ENCODE measurements at places on chromosomes 16 and 17.

GRCh38 chr16:70324998-70325747 is 21.5 kb upstream of the DDX19A start:
- no peak for DNase-seq

- no peak for DNase-seq
These were observed 436.2 kb upstream of the ZFHX3 start for GRCh38 chr16:73483934-73484711.

DNA sequence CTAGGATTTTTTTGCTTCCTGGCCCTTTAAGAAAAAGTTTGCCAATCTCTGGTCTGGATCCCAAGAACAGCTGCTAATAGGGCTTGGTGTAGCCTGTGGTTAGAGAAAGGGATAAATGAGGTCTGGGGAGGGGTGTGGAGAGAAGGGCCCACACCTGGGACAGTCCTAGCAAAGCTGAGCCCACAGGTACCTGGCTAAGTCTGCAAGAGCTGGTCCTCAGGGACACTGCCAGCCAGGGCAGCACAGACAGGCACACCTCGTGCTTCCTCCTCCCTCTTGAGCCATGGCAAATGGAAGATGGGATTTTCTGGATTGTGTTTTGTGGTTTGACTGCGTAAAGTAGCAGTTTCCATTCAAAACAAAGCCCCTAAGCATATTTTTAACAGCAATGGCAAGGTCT is 217.5 kb downstream of the SOX9 start:
- DNase-seq: no peak

DNA sequence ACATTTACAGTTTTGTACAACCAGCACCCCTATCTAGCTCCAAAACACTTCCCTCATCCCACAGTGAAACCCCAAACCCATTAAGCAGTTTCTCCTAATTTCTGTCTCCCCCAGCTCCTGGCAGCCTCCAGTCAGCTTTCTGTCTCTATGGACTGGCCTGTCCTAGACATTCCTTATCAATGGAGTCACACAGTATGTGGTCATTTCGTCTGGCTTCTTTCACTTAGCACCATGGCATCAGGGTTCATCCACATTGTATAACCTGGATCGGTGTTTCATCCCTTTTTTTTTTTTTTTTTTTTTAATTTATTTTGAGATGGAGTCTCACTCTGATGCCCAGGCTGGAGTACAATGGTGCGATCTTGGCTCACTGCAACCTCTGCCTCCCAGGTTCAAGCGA is 68.5 kb downstream of the ZDHHC7 start:
- no peak for DNase-seq

- no peak for DNase-seq
These were observed 1.4 kb upstream of the HEXD start for GRCh38 chr17:82416771-82417170.

- no peak for DNase-seq
These were observed 206.4 kb upstream of the N4BP1 start for GRCh38 chr16:48816393-48816792.

DNA sequence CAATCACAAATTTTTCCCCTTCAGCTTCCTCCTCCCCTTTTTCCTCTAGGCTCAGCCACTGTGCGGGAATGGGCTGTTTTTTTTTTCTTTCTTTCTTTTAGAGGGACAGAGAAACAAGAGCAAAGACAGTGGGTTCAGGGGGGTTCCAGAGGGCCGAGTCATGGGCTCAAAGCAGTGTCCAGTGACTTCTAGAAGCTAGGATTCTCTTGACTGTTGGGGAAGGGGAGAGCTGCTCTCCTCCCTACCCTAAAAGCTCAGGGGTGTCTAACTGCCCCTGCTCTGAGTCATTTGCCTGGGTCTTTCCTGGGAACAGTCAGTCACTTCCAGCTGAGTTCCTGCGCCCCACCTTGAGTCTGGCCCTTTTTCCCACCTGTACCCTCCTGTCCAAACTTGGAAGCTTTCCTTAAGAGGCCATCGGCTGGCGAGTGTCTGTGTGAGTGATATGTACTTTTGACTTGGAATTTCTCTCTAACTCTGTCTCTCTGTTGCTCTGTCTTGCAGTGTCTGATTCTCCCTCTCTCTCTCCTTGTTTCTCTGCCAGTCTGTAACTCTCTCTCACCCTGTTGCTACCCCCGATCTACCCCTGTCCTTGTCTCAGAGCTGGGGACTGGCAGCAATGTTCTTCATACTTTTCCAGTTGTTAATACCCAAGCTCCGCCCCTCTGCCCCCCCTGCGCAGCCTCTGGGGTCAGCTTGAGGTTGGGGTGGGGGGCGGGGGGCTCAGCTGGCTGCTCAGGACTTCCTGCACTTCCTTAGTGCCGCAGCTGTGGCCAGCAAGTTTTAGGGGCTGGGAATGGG is 2.4 kb downstream of the THRA start:
- DNase-seq: no peak

GRCh38 chr16:11326084-11326736 is 19.0 kb upstream of the RMI2 start:
- DNase-seq: no peak

GRCh38 chr16:11224096-11224893 is 31.7 kb downstream of the SOCS1 start:
- no peak for DNase-seq

GRCh38 chr16:6558126-6558525 is 774.5 kb upstream of the RBFOX1 start:
- no peak for DNase-seq

DNA sequence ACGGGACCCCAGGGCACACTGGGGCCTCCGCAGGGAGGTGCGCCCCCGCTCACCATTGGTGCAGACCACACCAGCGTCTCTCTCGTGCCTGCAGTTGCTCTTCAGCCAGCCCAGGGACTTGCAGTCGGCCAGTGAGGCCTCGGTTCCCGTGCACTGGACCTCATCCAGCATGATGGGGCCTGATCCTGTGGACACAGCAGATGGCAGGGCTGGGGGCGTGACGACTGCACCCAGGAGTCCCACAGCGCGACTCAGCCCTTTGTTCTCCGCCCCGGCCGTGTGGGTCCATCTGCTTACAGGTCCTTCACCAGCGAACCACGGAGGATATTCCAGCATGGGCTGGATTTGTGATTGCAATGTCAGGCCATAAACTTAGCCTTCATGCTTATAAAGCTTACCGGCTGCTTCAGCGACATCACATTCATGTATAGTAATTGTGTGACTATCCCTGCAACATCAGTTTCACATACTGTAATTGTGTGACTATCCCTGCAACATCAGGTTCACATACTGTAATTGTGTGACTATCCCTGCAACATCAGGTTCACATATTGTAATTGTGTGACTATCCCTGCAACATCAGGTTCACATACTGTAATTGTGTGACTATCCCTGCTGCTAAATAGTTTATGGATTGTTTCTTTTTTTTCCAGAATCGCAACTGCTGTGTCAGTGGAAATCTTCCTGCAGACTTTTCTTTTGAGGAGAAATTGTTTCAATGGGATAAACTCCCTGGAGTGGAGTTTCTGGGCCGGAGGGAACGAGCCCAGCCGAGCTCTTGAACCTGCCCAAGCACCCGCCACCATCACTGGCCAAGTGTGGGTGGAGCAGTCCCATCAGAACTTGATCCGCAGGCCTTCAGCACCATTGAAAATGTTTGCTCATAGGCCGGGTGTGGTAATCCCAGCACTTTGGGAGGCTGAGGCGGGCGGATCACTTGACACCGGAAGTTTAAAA is 4.8 kb downstream of the LGALS3BP start:
- peak; percentile 34 for DNase-seq

GRCh38 chr17:11624976-11625375 is 26.7 kb downstream of the DNAH9 start:
- no peak for DNase-seq

DNA sequence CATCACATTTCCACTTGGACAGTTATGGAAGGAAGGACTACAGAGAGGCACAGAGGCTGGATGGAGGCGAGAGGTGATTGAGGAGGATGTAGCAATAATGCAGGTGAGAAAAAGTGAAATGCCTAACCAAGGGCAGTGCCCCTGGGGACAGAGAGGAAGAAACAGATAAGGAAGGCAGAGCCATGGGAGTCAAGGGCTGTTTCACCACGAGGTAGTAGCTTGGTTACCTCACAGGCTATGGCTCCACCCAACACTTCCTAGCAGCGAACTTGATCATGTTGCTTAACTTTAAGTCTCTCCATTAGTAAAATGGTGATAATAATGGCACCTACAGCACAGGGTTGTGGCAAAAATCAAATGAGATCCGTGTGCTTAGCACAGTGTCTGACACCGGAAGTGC is 83.9 kb downstream of the YPEL2 start:
- no peak for DNase-seq

GRCh38 chr16:27406511-27407128 is 4.6 kb downstream of the IL21R start:
- DNase-seq: no peak

GRCh38 chr17:79005063-79005861 is 4.3 kb downstream of the CANT1 start:
- no peak for DNase-seq

- DNase-seq: peak; percentile 31
These were observed 22.3 kb upstream of the RBBP6 start for GRCh38 chr16:24516900-24517669.

- no peak for DNase-seq
These were observed 26.9 kb upstream of the TENT4B start for GRCh38 chr16:50126183-50126582.

DNA sequence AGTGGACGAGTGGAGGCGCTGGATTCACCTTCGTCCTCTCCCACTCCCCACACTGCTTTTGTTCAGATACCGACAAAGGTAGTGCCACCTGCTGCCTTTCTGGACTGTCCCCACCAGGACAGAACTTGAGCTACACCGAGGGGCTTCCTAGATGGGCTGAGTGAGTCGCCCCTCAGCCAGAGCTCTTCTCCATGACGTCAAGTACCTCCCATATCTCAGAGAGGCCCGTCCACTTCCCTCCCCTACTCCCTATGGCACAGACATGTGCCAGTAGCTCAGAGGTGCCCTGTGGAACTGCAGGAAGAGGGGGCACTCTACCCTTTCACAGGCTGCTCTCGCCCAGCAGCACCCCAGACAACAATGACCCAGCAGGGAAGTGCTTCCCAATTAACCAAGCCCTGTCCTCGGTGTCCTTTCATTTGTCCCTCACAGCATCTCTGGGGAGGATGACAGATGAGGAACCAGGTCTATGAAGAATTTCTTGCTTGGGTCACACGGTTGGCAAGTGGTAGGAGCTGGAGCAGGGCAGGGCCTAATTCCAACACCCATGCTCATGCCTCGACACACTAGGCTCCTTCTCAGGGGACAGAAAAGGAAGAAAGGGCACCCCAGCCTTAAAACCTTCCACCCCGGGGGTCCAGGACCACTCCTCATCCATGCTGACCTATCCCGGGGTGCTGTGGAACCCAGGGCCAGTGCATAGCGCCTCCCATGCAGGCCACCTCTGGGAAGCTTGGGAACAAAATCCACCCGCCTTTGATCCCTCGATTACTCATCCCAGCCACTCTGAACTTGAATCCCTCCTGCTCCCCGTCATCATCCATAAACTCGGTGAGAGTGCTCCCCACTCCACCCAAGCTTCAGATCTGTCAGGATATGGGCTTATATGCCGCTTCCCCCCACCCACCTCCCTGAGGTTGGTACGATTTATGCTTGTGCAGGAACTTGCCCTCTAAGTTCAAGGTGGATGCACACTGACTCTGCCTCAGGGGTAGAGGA is 51.7 kb downstream of the WNT3 start:
- no peak for DNase-seq

GRCh38 chr17:27049104-27049784 is 244.7 kb upstream of the WSB1 start:
- no peak for DNase-seq

- DNase-seq: no peak
These were observed 495.9 kb upstream of the RBFOX1 start for GRCh38 chr16:6836766-6837165.

DNA sequence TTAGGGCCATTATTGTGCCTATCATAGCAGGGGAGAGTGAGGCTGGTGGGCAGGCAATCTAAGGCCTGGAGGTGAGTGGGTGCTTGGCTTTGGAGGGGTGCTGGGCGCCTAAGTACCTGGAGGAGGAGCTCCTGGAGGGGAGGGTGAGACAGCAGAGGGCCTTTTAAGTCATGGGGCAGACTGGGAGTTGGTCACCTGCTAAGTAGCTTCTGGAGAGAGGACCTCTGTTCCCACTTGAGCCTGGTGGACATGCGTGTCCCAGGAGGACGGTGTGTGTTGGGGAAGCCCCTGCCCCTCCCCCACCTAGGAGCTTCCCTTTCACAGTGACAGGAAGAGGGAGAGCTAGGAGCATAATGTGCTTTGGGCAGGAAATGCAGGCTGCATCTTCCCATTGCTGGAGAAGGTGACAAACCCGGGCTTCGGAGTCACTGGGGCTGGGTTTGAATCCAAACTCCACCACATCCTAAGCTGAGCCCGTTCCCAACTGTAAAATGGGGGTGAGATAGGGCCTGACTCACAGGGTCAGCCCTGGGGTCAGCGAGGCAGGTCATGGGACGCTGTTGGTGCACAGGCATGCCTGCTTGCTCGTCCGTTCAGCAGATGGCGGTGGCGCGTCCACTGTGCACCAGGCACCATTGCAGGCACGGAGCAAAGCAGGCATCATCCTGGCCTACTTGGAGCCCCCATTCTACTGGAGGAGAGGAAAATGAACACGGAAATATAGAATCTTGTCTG is 37.9 kb downstream of the CMIP start:
- no peak for DNase-seq

DNA sequence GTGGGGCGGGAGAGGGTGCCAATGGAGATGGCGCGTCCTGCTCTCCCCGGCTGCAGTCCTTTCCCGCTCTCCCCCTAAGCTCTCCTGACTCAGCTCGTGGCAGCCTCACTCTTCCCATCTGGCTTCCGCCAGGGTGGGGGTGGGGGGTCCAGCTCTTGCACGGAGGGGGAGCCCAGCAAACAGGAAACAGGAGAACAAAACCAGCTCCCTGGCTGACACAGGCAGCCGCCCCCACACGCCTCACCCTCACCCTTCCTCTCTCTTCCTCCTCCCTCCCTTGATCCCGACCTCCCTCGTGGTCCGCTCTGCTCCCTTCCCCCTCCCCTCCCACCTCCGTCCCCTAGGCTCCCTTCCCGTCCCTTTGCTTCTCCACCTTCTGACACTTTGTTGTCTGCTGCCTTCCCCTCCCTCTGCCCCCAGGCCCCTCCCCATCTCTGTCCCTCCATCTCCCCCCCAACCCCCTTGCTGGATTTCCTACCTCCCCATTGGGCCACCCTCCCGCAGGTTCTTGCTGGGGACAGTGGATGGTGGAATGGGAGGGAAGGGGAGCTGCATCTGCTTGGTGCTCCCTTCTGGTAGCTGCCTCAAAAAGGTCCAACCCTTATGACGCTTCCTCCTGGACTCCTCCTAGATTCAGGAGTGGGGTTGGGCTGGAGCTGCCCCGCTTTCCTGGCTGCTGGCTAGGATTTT is 23.7 kb downstream of the ARHGAP23 start:
- DNase-seq: peak; percentile 66

DNA sequence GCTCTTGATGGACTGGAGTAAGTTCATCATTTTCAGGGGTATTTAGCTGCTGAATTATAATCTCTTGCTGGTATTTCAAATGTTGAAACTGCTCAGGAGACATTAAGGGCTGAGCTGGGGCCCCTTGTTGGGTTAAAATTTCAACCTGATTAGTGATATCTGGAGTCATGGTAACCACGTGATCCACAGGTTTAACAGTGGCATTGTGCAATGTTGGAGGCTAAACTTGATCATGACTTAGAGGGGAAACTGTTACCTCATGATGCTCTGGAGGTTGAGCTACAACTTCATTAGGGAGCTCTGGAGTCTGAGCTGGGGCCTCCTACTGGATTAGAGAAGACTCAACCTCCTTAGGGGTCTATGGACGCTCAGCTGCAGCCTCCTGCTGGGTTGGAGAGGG is 17.2 kb upstream of the MPP2 start:
- no peak for DNase-seq

GRCh38 chr16:2048116-2048543 is 345 bp downstream of the TSC2 start:
- DNase-seq: no peak
